Fibroblast of skin of left quadriceps (primary cell): ENCODE measurements at places on chromosomes 13 and 19.

GRCh38 chr19:39831679-39832078 lies 2.3 kb downstream of the DYRK1B start:
- no peak for DNase-seq

- no peak for DNase-seq
These were observed 209.1 kb downstream of the UQCRFS1 start for GRCh38 chr19:29003641-29004409.

DNA sequence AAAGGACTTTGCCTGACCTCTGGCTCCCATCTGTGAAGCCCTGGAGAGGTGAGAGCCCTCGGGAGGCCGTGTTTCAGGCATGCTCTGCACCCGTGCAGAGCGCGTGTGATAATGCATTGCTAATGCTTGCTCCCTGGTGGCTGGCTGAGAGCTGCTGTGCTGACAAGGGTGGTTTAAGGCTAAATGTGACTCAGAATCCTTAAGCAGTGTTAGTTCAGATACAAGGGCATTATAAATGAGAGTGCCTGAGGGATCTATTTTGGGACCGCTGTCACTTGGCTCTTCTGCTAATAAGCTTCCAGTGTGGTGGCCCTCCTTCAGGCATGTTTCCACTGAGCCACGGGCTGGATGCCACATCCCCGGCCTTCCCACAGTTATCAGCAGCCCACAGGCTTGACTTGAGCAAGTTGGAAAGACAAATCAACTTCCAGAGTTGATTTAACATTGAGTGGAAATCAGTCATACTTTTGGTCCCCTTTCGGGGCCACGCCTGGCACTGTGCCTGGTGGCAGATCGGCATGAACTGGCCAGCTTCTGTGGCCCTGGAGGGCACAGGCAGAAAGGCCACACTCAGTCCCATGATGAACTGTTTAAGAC lies 17.0 kb downstream of the ALOX5AP start:
- no peak for DNase-seq

DNA sequence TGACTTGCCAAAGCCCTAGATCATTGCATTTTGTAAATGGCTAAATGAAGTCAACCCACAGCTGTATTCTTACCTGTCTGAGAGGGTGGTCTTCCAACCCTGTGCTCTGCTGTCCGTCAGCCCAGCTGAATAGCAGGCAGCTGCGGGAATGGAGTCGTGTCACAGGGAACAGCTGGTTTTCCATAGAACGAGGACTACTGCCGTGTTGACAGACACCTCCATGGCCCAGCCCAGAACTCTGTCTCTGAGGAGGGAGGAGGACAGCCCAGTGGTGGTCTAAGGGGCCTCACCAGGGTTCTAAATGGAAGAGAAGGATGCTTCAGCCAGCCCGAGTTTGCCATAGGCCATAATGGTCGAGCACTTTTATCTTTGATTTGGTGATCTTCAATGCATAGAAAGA lies 110.7 kb downstream of the SLC7A1 start:
- no peak for DNase-seq

DNA sequence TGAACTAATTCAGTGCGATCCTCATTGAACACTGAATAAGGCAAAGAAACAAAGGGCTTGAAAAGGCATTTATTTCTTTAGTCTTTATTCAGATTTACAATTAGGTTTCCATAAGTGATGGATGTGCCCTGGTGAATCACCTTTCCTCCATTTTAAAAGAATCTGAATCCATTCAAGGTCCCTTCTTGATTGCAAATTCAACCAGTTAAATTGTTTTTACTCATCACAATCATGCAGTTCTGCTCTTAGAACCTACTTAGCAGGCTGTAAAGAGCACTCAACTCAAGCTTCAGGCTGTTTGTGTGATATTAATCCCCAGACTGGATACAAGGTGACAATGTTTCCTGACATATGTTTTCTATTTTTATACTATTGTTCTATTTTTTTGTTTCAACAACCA lies 321.0 kb downstream of the TBC1D4 start:
- DNase-seq: no peak

GRCh38 chr13:29920025-29920643 lies 69.7 kb upstream of the UBL3 start:
- DNase-seq: no peak

- DNase-seq: no peak
These were observed 1339.4 kb downstream of the EFNB2 start for GRCh38 chr13:105196052-105196451.

DNA sequence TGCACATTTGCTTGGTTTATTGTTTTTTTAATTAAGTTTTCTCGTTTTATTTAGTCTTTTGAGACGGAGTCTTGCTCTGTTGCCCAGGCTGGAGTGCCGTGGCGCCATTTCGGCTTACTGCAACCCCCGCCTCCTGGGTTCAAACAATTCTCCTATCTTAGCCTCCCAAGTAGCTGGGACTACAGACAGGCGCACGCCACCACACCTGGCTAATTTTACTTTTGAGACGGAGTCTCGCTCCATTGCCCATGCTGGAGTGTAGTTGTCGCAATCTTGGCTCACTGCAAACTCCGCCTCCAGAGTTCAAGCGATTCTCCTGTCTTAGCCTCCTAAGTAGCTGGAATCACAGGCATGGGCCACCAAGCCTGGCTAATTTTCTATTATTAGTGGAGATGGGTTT lies 1.3 kb downstream of the RPS9 start:
- DNase-seq: no peak

DNA sequence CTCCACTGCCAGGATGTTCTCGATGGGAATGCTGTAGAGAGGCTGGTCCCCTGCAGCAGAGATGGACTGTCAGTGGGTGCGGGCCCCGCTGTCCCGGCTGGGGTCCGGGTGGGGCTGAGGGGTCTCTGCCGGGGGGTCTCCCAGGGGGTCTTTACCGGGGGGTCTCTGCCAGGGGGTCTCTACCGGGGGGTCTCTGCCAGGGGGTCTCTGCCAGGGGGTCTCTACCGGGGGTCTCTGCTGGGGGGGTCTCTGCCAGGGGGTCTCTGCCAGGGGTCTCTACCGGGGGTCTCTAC lies 25.7 kb upstream of the C13orf46 start:
- DNase-seq: no peak

DNA sequence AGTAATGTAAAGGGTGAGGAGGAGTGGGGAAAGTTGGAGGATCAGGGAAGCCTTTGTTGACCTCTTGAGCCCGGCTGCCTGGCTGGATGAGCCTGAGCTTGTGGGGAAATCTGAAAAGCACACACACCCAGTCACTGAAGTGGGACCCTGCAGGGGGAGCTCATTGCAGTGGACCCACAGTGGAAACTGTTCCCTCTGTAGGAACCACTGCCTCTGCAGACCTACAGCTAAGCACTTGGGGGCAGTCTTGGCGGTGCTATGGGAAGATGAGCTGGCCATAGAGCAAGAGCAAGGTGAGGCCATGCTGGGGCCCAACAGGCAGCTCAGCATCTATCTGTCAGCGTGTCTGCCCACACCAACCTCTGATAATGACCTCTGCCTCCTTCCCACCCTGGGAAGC lies 294.8 kb downstream of the TSHZ3 start:
- DNase-seq: peak; percentile 57

- DNase-seq: no peak
These were observed 2.7 kb upstream of the RAP2A start for GRCh38 chr13:97431171-97431764.

DNA sequence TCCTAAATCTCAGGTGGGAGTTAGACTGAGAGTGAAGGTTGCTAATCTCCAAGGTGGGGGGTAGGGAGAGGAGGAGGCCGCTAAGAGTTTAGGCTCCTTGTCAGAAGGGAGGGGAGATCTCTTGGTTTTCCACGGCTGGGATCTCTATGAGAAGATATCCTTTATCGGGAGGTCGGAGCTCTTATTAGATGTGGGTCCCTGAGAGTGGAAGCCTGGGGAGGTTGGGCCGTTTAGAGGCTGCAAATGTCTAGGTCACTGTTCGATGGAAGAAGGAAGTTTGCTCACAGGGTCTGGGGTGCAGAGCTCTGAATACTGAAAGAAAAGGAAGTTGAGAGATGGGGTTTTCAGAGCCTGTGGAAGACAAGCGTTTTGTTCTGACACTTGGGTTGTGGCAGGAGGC lies 3.8 kb downstream of the MYADM start:
- DNase-seq: no peak

- DNase-seq: no peak
These were observed 2.4 kb upstream of the LYL1 start for GRCh38 chr19:13104848-13105711.

- no peak for DNase-seq
These were observed 3.4 kb downstream of the HMG20B start for GRCh38 chr19:3575949-3576673.

GRCh38 chr13:101343128-101343787 lies 73.0 kb downstream of the NALCN start:
- DNase-seq: no peak

- no peak for DNase-seq
These were observed 21.0 kb upstream of the NDFIP2 start for GRCh38 chr13:79459906-79460305.
